Activated CD4-positive, alpha-beta memory T cell treated with anti-CD3 and anti-CD28 coated beads for 36 hours (primary cell): ENCODE measurements at places on chromosomes 12 and 14. TPM values are rescaled to one million over a fixed set of nuclear protein-coding genes. Genes with fewer than 3 reads are reported as not detected.

Gene P2RX2
- not detected for total RNA-seq

- DNase-seq: peak; percentile 89
These were observed 253.1 kb downstream of the EFCAB11 start for GRCh38 chr14:89701211-89702043.

DNA sequence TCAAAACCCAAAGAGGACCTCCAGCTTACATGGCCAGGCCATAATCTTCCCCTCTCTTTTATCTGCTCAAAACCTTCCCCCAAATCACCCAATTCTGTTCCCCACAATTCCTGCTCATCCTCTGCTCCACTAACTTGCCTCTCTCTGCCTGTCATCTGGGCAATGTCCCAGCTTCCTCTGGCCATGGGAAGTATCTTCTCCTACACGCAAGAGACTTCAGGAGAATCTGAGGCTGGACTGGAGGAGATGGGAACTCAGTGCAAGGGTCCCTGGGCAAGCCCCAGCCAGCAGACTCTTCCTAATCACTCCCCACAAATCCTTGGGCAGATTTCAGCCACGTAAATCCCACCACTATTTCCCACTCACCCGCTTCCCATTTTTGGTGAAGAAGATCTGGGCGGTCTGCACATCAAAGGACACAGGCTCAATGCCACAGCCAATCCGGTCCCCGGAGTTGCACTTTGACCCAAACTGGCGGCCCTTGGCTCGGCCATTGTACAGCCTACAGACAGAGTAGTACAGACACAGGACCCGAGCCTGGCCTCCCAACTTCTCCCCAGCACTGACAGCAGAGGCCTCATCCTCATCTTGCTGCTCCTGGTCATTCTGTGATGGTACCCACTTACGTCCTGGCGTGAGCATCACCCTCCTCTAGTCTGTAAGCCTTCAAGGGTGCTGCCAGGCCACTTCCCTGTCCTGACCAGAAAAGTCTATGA is 4.7 kb downstream of the SPRYD3 start:
- DNase-seq: no peak

Gene C12orf54
- not detected for total RNA-seq

Gene ACSM4
- not detected for total RNA-seq

DNA sequence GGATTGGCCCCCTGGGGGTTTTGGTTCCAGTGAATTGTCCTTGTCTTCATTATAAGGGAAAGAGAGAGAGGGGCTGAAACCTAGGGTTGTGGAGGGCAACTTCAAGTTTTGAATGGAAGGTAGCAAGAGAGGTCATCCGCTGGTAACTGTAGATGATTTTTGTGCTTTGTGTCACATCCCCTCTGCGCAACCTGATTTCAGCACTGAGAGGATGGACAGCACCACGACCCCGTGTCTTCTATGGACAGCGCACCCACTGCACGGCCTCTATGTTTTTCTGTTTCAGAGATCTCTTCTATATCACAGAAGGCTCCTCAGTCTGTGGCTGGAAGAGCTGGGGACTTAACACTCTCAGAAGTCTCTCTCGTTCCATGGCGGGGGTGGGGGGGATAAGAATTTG is 127.0 kb upstream of the RPH3A start:
- DNase-seq: peak; percentile 27

Gene ZNF84
- total RNA-seq: 11.8 TPM

- DNase-seq: peak; percentile 78
These were observed 89.5 kb upstream of the BCL2L14 start for GRCh38 chr12:11981121-11981733.

Gene GLIPR1L1
- total RNA-seq: not detected

DNA sequence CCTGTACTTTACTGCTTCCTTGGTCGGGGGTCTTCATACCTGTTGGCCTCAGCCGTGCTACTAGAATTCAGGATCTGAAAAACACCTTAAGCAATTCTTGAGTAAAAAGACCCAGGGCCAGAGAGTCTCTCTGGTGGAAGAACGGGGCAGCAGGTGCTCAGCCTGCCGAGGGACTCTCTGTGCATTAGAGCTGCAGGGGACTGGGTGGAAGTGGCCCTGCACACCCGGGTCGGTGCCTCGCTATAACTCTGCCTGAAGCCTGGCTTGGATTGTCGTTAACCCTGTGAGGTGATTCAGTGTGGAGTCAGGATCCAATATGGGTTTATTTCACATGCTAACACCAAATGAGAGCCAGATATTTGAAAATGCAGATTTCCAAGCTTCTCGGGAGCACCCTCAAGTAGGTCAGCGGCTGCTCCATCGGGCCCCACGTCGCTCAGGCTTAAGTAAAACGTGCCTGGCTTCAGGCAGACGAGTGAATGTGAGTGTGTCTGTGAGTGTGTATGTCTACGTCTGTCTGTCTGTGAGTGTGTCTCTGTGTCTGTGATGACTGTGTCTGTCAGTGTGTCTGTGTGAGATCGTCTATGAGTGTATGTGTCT is 35.1 kb upstream of the C14orf180 start:
- no peak for DNase-seq

Gene FOXA1
- 0.12 TPM for total RNA-seq
